Lung (tissue), 17 donors: ENCODE measurements at places on chromosomes 7 and 10. TPM values are rescaled to one million over a fixed set of nuclear protein-coding genes. Genes with fewer than 3 reads are reported as not detected.

ITIH5 gene
- 68.5 TPM for total RNA-seq

PRLHR gene
- not detected for total RNA-seq

- H3K27me3 ChIP-seq: no peaks in the 10 kb centered on the region
- no peak for DNase-seq
- H3K4me3 ChIP-seq: no peak overlapping the region
- no peaks in the 10 kb centered on the region for H3K36me3 ChIP-seq
- no peak overlapping the region for H3K27ac ChIP-seq
Measured at GRCh38 chr10:132459301-132460003, 62.5 kb downstream of the PWWP2B start.

ZNF853 gene
- total RNA-seq: 7.6 TPM

DNA sequence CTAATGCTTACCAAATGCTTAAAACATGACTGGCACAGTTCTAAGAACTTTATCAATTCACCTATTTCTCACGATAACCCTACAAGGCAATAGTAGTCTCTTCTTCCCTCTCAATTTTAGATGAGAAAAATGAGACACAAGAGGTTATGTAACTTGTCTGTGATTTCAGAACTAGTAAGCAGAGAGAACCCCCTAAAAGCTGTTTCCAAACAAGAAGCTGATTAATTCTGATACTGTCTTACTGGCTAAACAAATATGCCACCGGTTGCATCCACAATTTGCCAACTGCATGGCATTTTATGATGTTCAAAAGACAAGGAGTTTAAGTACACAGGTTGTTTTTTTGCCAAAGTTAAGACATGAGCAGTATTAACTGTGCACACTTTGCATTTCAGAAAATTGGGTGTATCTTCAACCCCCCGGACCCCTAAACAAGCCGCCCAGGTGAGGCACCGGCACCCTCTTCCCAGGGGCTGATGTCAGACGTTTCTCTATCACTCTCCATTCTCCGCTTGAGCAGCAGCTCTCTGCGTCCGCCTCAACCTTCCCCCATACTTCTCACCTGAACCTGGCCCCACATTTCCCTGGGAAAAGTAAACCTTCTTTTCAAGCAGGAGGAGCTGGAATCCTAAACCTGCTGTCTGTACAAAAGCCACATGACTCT, 21.7 kb downstream of the RSU1 start:
- H3K4me3 ChIP-seq: no peak overlapping the region
- no peak overlapping the region for H3K27ac ChIP-seq
- no peaks in the 10 kb centered on the region for H3K27me3 ChIP-seq

DNA sequence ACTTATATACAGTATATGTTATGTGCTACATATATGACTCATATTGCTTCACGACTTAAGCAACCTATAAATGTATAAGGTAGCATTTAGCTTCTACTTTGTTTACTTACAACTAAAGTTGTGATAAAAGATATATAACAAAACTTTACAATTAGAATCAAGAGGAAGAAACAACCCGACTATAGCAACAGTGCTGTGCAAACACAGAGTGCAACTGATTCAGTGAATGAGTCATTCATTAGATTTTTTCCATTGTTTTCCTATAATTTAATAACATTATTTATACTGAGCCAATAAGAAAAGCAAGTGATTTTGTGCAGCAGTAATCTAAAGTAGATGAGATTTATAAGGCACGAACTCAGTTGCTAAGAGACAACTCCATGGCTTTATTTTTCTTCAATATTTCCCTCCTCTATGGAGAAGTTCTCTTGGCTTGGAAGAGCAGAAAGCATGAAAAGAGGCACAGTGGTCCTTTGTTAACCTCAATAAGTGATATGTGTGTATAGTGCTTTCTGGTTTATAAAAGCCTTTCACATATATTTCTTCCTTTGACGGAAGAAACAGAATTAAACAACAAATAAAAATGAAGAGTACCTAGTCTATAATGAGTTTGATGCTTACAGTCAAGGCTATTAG, 19.8 kb downstream of the CEP41 start:
- H3K36me3 ChIP-seq: no peaks in the 10 kb centered on the region
- no peak overlapping the region for H3K27ac ChIP-seq
- H3K4me1 ChIP-seq: peaks cover 10% of the 10 kb centered on the region
- no peak overlapping the region for H3K4me3 ChIP-seq
- no peak for DNase-seq

GRCh38 chr10:68813559-68813958, 13.8 kb upstream of the STOX1 start:
- DNase-seq: peak; percentile 60
- H3K27ac ChIP-seq: no peak overlapping the region
- H3K36me3 ChIP-seq: no peaks in the 10 kb centered on the region
- peaks cover 3% of the 10 kb centered on the region for H3K4me1 ChIP-seq

MAT1A gene
- 0.46 TPM for total RNA-seq
